ENCODE measurements at places on chromosomes 2 and 18.

GRCh38 chr2:58985541-58985940 is 744.4 kb upstream of the FANCL start:
- no peak for DNase-seq

- DNase-seq, result no peak
These were observed 129.0 kb upstream of the COPS8 start for GRCh38 chr2:236956641-236957040.

DNA sequence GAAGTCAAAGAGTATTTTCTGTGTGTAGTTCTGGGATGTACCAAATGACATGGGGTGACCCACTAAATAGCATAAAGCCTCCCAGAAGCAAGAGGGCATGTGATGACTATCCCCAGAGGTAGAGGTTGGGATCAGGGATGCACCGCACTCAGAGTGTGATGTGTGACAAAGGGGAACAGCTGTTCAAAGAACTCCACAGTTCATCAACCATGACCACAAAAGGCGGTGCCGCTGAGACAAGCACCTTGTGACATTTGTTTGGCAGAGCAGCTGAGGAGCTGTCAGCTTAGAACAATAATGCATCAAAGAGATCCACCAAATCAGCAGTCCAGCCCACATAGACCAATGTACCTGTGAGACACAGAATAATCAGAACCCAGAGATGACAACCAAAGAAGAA is 81.3 kb downstream of the VWC2L start:
- no peak for DNase-seq

DNA sequence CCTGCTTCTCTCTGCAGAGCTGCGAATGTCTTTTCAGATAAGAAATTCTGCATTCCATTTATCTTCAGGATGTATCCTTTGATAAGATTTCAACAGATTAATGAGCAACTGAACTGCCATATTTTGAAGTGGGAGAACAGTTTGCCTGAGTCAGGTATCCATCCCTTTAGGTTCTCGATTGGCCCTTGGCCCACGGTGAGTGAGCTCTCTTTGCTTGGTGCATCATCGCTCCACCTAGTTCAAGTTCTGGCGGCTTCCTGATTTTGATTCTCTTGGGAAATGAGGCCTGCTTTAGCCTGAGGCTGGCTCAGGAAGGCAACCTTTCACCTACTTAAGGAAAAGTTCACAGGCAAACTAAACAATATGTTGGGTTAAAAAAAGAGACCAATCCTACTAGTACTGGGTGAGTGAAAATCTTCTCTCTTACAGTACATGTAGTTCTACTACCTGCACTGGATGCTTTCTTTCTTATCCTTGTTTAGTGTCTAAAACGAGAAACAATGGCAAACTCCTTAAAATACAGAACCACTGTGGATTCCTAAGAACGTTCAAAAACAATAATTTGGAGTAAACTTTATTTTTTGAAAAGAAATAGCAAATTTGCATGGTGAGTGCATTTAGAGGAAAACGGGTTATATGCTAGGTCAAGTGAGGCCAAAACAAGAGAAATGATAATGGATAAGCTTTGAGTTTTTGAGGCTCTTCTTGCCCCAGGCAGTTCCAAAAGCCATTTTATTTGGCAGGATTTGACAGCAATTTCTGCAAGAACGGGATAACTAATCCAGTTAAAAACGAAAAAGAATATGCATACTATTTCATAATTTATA is 837 bp upstream of the ACSL3 start:
- DNase-seq, result no peak

DNA sequence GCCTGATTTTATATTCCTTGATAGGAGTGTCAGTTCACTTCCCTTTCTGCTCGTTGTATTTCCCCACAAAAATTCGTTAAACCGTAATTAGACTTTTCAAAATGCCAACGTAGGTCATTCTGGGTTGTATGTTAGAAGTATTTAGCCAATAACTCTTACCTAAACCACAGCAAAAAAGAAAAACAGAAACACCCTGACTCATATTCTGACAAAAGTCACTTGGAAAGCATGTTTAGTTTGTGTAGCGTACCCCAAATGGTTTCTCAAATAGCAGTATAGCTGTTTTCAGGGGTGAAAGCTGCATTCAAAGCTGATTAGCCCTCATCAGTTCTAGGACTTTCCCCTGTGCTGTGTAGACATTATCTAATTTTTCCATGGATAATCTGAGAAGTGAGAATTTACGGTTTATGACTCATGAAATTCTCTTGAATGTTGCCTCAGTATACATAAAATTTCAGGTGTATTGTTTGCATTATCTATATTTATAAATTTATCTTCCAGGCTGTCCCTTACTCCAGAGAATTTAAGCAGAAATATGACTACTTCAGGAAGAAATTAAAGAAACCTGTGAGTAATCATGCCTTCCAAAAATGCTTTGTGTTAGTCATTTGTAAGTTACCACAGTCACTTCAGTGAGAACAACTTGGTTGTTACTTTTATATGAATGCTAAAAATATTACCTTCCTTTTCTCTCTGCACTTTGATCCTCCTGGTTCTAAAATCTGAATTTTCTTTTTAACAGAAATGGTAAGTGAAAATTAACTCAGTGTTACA is 264.9 kb downstream of the ALPK2 start:
- no peak for DNase-seq

- no peak for DNase-seq
These were observed 38.3 kb downstream of the GCA start for GRCh38 chr2:162382278-162382677.

DNA sequence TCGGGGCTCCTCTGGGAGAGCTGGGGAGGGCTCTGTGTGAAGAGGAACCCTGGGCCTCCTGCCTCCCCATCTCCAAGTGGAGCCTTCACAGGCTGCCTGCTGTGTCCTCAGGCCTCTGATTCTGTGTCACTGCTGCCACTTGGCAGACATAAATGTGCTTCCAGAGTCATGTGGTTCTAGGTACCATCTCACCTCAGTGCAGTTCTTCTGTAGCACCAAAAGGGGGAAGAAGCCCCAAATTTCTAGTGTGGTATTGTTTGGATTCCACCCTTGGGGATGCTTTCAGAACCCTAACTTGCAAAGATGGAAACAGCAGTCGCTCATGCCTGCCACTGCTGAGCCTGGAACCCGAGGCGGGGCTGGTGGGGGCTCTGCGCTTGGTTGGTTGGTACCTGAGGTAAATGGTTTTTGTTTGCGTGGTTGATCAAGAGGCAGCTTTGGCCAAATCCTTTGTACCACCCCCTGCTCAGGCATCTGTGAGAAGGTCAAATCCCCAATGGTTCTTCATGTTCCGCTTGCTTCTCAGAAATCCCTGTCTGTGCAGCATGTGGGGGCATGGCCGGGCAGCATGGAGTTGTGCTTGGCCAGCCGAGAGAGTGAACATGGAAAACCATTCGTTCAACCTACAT is 27.5 kb downstream of the COA5 start:
- DNase-seq, result no peak
